Activated gamma-delta T cell treated with Interleukin-2 at 50 U/mL for 16 hours (primary cell): ENCODE measurements at places on chromosomes 2 and 18.

- DNase-seq: peak; percentile 21
Measured at GRCh38 chr2:64730551-64731262, 77.0 kb upstream of the SERTAD2 start.

DNA sequence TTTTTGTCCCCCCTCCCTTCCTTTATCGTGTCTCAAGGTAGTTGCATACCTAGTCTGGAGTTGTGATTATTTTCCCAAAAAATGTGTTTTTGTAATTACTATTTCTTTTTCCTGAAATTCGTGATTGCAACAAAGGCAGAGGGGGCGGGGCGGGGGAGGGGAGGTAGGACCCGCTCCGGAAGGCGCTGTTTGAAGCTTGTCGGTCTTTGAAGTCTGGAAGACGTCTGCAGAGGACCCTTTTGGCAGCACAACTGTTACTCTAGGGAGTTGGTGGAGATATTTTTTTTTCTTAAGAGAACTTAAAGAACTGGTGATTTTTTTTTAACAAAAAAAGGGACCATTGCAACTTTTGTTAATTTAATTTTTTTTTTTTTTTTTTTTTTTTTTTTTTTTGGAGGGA is 2.1 kb downstream of the SOX11 start:
- DNase-seq: no peak

GRCh38 chr2:231388725-231389346 is 6.7 kb upstream of the B3GNT7 start:
- DNase-seq: no peak

DNA sequence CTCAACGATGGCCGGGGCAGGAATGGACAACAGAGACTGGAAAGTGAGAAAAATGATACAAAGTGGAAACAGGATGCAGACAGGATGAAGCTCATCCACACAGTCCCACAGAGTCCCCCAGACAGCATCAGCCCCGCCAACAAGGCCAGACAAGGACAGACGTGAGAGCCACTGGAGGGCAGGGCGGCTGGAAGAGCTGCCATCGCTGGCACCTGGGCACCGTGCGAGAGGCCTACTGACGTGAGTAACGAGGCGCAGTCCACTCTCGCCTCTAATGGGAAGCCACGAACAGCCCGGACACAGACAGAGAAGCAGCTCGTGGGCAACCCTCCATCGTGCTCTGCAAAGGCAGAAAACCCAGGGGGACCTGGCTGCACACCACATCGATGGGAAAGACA is 17.1 kb downstream of the HDAC4 start:
- no peak for DNase-seq

GRCh38 chr2:64455545-64455944 is 1.6 kb downstream of the LGALSL start:
- DNase-seq: no peak

GRCh38 chr18:48814490-48815178 is 136.1 kb downstream of the SMAD7 start:
- DNase-seq: no peak

- DNase-seq: no peak
Measured at GRCh38 chr2:37740164-37740739, 68.8 kb upstream of the CDC42EP3 start.

DNA sequence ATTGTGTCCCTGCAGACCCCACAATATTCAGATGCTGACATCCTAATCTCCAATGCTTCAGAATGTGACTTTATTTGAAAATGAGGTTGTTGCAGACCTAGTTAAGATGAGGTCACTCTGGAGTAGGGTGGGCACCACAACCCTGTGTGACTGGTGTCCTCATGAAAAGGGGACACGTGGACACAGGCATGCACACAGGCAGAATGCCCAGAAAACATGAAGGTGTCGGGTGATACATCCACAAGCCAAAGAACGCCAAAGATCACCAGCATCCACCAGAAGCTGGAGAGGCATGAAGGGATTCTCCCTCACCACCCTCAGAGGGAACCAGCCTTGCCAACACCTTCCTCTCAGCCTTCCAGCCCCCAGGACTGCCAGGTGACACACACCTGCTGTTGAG is 69.3 kb downstream of the AFF3 start:
- DNase-seq: no peak

GRCh38 chr18:35642802-35643201 is 61.3 kb downstream of the GALNT1 start:
- DNase-seq: no peak

- no peak for DNase-seq
Measured at GRCh38 chr2:155770516-155770915, 562.0 kb downstream of the NR4A2 start.

GRCh38 chr18:42045346-42045745 is 90.3 kb downstream of the PIK3C3 start:
- no peak for DNase-seq

GRCh38 chr2:232502511-232502910 is 14.9 kb upstream of the ECEL1 start:
- no peak for DNase-seq

DNA sequence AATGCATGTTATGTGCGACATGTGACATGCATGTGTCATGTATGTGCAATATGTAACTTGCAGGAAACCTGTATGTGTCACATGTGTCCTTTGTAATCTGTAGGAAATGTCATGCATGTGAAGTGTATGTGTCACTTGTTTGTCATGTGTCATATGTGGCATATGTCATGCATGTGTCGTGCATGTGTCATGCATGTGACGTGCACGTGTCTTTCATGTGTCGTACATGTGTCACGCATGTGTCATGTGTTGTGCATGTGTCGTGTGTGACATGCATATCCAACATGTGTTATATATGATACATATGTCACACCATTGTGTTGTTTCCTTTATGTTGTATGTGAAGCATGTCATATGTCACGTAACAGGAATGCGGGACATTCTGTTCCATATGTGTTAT is 2153.2 kb upstream of the PIK3C3 start:
- DNase-seq: no peak

- DNase-seq: no peak
Measured at GRCh38 chr2:129080715-129081476, 762.2 kb upstream of the HS6ST1 start.
